ENCODE measurements at places on chromosomes 12 and 14. TPM values are rescaled to one million over a fixed set of nuclear protein-coding genes. Genes with fewer than 3 reads are reported as not detected.
A peak's percentile ranks its signal among the peaks of the same experiment; 100 is the strongest.

DNA sequence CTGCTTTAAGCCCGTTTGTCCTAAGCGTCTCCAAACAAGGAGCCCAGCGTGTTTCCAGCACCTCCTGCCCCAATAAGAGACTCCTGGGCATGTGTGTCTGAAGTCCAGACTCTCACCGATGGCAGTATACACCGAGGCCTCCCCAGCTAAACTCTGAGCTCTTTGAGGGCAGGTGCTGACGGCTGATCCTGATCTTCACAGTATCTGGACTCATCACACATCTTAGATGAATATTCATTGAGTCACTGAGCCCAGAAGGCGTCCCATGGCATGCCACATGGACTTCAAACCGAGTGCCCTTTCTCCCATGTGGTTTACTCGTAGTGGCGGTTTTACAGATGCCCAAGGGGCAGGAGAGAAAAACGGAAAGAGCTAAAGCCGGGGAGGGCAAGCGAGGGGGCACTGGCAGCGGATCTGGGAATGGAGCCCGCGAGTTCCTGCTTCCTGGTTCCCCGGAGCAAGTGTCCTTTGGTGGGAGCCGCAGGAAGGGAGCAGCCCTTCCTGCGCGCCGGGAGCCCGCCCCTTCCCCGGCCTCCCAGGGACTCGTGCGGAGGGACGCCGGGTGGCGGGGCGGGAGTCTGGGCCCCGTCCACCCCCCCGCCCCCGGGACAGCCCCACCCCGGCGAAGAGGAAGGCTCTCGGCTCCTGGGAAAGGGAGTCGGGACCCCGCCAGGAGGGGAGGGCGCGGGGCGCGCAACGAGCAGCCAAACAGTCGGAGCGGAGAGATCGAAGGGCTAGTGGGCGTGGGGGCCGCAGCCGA lies 585 bp upstream of the TEAD4 start:
- peak; percentile 75 for DNase-seq

The AVPR1A gene
- not detected for total RNA-seq

The C14orf180 gene
- not detected for total RNA-seq

GRCh38 chr14:51520087-51520486 lies 131.6 kb upstream of the FRMD6 start:
- DNase-seq = no peak

DNA sequence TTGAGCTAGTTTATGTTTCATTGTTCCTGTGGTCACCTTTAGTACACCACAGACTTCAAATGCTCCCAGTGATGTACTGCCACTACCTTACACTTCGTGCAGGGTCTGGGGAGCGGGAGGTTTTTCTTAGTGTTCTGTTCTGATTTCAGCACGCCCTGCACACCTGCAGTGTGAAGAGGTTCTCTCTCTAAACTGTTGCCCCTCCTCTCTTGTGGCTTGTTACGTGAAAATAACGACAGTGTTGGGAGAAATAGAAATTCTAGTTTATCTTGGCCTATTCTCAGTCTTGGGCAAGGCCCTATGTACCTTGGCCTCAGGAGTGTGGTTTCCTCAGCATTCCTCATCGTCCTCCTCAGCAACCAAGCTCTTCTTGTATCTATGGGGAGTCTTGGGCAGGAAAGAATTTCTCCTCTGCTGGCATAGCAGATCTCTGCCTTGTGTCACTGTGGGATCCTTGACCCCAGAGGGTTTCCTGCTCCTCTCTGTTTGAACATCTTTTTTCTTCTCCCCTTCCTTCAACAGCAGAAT lies 48.6 kb downstream of the EIF2S3B start:
- no peak for DNase-seq

The IFI27 gene
- total RNA-seq = 2,076 TPM

The IRF9 gene
- total RNA-seq = 75.0 TPM

The SLC17A8 gene
- total RNA-seq = not detected

DNA sequence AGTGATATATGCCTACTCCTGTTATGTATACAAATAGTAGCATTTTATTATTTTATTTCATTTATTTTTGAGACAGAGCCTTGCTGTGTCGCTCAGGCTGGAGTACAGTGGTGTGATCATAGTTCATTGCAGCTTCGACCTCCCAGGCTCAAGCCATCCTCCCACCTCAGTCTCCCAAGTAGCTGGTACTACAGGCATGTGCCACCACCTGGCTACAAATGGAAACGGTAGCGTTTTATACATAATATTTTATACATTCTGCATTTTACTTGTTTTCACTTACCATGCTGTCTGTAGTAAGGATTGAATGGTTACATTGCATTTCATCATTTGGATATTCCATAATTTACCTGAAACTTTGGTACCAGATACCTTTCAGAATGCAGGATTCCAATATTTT lies 14.1 kb downstream of the C1R start:
- DNase-seq = no peak

The ADCY6 gene
- 7.8 TPM for total RNA-seq

The RTL1 gene
- total RNA-seq = 0.58 TPM

All from H4 (cell line).